ENCODE measurements at places on chromosomes 2 and 18.

GRCh38 chr2:2187196-2187595 lies 143.9 kb downstream of the MYT1L start:
- no peak for DNase-seq

GRCh38 chr2:121748202-121748601 lies 7.2 kb upstream of the TSN start:
- peak; percentile 6 for DNase-seq

DNA sequence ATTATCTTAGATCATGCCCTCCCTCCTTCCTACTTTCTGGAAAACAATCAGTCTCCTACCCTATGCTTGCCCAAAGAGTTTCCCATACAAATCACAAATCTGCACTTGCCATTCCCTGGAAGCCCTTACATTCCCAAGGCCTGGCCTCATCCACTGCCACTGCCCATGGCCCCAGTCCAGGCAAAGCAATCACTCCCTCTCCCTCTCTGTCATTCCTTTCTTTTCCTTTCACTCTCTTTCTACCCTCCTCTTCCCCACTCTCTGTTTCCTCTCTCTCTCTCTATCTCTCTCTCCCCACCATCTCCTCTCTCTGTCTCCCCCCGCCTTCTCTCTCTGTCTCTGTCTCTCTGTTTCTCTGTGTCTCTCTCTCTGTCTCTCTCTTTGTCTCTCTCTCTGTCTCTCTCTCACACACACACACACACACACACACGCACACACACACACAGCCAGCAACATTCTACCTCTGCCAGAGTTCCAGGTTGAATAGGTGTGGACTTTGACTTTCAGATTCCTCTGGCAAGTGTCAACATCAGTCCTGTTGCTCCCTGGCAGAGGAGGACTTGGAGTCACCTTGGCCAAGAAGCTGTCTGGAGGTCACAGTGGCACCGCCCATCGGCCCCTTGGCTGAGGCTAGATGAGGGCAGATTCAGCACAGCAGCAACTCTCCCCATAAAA lies 43.7 kb upstream of the NAT8 start:
- DNase-seq: no peak

GRCh38 chr2:105294844-105295481 lies 34.6 kb downstream of the TGFBRAP1 start:
- no peak for DNase-seq

DNA sequence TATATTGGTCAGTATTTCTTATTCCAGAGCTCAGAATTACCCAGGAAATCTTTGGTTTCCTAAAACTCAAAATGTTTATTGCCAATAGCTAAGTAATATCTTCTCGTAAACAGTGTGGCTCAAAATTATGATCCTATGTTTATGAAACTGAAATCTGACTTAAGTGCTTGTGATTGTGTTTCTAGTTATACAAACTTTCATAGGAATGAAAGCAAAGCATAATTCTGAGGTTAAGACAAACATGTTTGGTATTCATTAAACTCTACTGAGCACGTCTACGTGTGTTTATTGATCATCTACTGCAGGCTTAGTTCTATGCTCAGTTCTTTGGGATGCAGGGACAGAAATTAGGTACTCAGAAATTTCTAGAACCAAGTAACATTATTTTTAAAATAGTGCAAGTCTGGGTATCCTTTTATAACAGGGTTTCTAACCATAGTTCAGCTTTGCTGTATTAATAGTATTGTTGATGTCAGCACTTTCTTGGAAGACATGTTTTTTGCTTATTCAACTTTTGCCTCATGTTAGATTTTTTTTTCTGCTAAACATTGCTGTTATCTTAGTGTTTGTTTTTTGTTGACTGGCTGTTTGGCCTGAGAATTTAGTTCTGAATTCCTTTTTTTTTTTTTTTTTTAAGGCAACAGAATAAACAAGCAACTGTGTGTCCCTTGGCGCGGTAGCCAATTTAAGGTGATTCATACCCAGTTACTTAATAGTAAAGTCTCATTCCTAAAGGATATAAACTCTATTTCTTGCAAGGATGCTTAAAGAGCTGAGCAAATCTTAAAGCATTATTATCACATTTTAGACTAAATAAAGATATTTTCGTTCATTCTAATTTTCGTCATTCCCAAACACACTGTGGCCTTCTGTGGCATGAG lies 31.3 kb downstream of the PTPRM start:
- no peak for DNase-seq

GRCh38 chr18:48655508-48655907 lies 116.7 kb downstream of the CTIF start:
- no peak for DNase-seq

DNA sequence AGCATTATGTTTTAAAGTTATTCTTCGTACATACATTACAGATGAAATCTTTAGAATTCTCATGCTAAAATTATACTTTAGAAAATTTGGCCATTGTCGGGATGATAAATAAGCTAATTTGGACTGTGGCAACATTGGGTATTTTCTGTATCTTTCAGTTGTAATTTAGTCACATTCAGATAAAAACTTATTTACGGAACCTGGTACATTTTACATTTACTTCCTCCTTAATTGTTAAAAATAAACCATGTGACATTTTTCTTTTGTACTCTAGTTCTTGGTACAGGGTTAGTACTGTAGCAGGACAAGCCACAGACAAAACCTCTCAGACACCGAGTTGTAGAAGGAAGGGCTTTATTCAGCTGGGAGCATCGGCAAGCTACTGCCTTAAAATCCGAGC lies 4.2 kb downstream of the CNDP2 start:
- DNase-seq: no peak

GRCh38 chr2:179636995-179637394 lies 224.4 kb downstream of the ZNF385B start:
- no peak for DNase-seq

GRCh38 chr18:42184685-42185477 lies 229.8 kb downstream of the PIK3C3 start:
- DNase-seq: no peak

- no peak for DNase-seq
Measured at GRCh38 chr2:240473211-240473610, 37.7 kb downstream of the GPC1 start.

DNA sequence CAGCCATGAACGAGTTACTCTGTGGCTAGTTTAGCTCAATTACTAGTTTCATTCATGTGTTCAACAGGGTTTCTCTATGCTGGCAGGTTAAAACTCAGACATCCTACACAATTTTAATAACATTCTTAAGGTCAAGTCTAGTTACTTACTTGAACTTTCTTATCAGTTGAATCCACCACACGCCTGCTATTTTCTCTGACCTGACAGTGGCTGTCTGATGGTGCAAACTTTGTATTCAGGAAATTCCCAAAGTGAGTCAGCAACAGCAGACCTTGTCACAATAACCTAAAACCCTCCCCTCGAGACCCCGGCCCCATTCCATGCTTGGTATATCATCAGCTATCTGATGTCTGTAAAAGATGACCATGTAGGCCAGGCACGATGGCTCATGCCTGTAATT lies 20.8 kb upstream of the CIDEA start:
- no peak for DNase-seq

GRCh38 chr2:226999661-227000060 lies 163.8 kb downstream of the RHBDD1 start:
- no peak for DNase-seq

GRCh38 chr2:121969166-121969565 lies 213.7 kb downstream of the TSN start:
- no peak for DNase-seq

GRCh38 chr2:106165029-106165428 lies 29.1 kb downstream of the UXS1 start:
- DNase-seq: no peak

DNA sequence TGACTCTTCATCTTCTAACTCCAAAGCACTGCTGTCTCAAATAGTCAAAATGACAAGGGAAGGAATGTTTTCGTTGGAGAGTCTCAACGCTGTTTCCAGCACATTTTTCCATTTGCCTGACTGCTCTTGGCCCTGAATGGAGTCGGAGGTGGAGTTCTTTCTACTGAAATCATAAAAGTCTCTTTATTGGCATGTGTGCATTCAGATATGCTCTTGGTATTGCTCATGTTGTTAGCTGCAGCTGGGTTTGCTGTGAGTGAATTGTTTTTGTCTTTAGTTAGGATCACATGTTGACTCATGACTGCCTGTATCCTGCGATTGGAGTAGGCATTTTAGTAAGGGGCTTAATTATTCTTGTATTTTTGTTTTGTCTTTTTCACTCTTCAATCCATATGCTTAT lies 16.8 kb downstream of the TMEM17 start:
- DNase-seq: no peak

DNA sequence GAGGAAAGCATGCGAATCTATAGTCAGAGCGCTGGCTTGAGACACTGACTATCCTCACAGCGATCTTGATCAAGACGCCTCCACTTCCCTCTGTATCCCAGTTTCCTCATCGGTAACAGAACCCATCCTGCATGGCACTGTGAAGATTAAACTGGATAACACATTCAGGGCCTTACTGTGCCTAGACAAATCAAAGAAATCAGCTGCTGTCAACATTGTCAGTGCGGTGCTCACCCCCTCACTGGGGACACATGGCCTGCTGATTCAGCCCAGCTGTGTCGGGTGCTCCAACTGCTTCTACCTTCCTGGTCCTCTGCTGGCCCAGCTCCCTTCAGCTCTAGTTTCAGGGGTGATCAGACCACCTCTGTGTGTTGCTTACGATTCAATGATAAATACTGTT lies 268.6 kb upstream of the AGAP1 start:
- DNase-seq: no peak

- no peak for DNase-seq
Measured at GRCh38 chr2:206920951-206921350, 18.4 kb upstream of the CPO start.

DNA sequence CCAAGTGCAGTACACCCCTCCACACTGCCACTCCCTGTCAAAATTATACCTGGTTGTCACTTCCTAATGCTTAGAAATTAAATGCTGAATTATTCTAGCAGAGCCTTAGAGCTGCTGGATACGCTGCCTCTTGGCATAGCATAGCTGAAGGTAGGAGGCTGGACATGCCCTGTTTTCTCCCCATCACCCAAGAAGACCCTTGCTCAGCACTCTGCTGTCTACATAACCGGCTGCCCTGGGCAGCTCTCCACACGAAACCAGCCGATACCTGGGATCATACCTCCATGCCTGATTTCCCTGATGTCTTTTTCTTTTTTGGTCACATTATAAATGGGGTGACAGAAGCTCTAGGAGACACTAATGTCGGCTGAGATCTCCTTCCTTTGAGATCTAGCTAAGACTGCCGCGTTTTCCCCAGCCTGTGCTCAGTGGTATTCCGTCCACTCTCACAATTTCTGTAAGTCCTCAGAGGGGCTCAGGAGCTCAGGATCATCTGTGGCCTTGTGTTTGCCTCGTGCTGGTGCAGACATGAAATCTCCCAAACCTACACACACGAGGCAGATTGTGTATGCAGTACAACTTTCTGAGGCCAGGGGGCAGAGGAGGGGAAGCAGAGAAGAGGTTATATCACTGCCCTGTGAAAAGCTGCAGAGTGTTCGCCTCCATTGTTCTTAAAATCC lies 13.5 kb upstream of the ZAP70 start:
- DNase-seq: peak; percentile 72

DNA sequence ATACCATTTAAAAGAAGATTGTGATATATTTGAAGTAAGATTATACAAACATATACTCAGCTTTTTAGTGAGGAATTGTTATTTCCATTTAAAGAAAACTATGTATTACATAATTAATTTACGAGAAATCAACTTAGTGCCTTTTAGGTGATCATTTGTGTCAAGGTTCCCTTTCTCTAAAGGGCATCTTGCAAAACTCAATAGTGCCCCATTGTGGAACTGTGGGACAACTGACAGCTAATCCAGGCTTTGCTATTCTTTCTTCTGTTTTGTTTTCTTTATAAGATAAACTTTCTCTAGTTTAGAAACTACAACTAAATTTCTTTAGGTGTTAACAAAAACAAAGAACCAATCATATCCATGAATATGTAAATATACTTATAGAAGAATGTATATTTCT lies 24.3 kb upstream of the VIT start:
- DNase-seq: no peak

DNA sequence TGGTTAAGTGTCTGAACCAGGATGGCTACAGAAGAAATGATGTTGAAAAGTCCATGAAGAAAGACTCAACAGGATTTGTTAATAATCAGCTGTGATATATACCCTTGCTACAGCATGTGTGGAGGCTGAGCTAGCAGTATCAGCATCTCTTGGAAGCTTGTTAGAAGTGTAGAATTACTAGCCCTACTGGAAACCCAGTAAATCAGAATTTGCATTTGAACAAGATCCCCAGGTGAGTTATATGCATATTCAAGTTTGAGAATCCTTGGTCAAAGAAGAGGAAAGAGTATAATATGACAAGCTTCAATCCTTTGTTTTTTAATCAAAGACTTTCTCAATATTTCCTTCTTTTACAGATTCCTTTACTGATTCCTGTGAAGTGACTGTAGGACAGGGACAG lies 109.0 kb upstream of the KCNJ3 start:
- DNase-seq: no peak

GRCh38 chr2:173187941-173188788 lies 112.5 kb downstream of the MAP3K20 start:
- DNase-seq: no peak

DNA sequence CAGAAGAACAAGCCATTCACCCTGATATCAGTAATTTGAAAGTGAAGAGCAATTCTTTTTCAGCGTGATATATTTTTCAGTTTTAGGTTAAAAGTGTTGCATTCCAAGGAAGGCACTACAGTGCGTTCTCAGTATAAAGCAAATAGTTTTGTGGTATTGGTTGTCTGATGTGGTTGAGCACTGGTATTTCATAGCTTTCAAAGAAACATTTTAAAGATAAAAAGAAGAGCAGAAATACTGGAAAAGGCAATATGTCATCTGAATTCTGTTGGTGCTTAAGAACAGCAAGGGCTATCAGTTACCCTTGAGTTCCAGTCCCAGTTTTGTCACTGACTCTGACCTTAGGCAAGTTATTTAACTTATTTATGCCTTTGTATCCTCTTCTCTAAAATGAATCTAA lies 191.6 kb downstream of the BABAM2 start:
- no peak for DNase-seq

- no peak for DNase-seq
Measured at GRCh38 chr2:232367591-232368233, 10.8 kb upstream of the ALPP start.

DNA sequence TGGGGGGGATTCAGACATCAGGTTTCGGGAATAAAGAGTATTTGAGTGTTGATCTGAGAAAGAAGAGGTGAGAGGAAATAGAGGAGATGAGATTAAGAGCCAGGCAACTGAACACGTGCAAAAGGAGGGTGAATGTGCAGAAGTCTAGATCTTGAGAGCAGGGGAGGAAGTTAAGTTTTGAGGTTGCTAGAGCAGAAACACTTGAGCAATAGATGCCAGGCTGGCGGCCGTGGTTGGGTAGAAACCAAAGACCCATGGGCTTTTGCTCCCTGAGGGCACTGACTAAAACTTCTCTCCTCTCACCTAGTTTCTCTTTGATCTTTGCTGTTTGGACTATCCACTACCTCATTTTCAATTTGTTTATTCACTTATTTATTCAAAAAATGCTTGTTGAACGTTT lies 116.0 kb downstream of the CDC42EP3 start:
- DNase-seq: peak; percentile 49

DNA sequence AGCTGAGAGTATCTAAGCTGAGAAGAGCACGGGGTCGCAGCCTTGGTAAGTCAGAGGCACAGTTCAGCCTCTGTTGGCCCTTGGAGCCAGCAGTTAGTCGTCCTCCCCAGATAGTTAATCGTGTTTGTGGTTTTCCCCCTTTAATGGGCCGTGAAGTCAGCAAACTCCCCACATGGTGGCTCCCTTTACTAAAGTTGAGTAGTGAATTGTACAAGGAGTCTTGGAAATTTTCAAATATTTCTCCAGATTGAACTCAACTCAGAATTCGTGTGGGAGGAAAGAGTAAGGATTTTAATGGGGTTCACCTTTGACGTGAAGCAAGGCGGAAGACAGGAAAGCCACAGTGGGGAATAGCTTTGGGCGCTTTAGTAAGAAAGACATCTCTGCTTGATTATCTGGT lies 2.4 kb upstream of the ADCYAP1 start:
- no peak for DNase-seq
